Astrocyte (in vitro differentiated cells and primary cell): ENCODE measurements at places on chromosomes 11 and 22. TPM values are rescaled to one million over a fixed set of nuclear protein-coding genes. Genes with fewer than 3 reads are reported as not detected.

DNA sequence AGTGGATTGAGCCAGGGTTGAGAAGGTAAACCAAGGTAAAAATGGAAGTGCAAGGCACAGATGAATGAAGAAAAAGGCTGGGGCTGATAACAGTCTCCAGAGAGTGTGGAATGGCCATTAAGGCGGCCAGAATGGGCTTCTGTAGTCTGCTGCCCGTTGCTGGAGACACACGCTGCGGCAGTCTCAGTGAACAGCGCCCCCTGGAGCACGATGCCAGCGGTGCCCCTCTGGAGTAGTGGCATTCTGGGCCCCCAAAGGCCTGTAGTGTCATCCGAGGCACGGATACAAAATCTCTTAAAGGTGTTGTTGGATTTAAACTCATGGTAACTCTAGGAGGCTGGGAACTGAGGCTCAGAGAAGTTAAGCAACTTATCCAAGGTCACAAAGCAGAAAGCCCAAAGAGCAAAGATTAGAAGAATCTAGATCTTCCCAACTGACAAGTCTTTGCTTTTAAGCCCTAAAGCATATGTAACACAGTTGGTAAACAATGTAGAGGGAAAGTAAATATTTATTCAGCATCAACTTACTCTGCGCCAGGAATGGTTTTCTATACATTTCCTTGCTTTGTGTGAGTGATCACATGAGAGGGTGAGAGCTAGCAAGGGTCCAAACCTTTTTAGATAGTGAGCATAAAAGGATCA is 18.2 kb downstream of the KCNJ1 start:
- H3K27ac ChIP-seq = no peak overlapping the region
- H3K4me3 ChIP-seq = no peak overlapping the region
- H3K4me1 ChIP-seq = no peaks in the 10 kb centered on the region
- H3K27me3 ChIP-seq = peaks cover 6% of the 10 kb centered on the region
- H3K36me3 ChIP-seq = no peaks in the 10 kb centered on the region

DNA sequence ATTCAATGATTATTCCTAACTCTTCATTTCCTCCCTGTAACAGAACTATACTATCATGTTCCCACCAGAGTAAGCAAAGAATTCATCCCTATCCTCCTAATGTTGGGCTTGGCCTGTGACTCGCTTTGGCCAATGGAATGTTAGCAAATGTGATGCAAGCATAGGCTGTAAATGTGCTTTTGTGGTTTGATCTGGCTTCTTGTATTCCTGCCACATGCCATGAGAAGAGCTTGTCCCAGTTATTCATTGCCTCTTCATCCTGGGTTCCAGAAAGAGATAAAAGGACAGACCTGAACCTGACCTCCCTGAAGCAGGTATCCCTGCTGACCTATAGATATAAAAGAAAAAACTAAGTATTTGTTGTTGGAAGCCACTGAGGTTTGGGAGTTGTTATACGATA is 51.0 kb downstream of the SYTL2 start:
- H3K4me3 ChIP-seq = no peak overlapping the region
- no peak overlapping the region for H3K27ac ChIP-seq
- no peaks in the 10 kb centered on the region for H3K36me3 ChIP-seq

DNA sequence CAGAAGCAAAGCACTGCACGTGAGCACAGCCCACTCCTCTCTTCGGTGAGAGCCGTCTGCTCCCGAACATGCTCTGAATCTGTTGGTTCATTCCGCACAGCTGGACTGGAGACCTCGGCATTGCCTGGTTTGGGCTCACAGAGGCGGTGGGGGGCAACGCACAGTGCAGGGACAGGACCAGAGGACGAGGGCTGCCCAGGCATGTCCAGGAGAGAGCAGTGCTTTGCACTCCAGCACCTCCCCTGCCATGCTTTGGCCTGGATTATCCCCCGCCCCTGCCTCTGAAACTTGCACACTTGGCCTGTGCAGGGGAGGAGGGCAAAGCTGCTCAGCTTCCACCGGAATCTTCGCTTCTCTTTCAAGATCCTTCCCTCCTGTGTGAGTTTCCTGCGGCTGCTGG is 536.5 kb downstream of the BRD1 start:
- no peaks in the 10 kb centered on the region for H3K36me3 ChIP-seq
- DNase-seq = no peak
- H3K27ac ChIP-seq = no peak overlapping the region
- H3K27me3 ChIP-seq = no peaks in the 10 kb centered on the region

DNA sequence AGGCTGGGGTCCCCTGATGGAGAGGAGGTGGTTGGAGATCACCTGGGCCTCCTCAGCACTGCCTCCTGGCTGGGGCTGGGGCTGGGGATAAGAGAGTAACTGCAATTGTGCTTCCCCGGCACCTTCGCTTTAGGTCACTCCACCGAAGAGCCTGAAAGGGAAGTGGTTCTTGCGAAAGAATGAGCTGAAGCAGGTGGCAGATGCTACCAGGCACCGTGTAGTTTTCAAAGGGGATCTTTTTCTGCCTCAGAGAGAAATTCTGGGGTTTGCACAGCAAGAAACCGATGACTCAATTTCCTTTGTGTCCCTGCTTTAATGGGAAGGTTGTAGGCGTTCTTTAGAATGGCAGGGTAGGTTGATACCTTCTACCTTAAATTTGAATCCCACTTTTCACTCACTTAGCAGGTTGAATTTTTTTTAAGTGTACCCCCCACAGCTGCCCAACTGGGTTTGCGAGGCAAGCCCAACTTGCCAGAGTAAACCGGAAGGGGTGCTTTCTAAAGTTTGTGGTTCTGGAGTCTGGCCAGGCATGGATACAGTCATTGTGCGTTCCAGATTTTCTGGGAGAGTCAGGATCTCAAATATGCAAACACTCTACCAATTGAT is 5.3 kb downstream of the CD44 start:
- no peaks in the 10 kb centered on the region for H3K27me3 ChIP-seq
- peaks cover 12% of the 10 kb centered on the region for H3K36me3 ChIP-seq
- DNase-seq = peak; percentile 84
- peak overlapping the region; percentile 94 for H3K27ac ChIP-seq

- H3K4me3 ChIP-seq = peak overlapping the region; percentile 76
- peaks cover 4% of the 10 kb centered on the region for H3K36me3 ChIP-seq
- H3K27ac ChIP-seq = peak overlapping the region; percentile 92
- peak; percentile 88 for DNase-seq
- no peaks in the 10 kb centered on the region for H3K27me3 ChIP-seq
- peaks cover 42% of the 10 kb centered on the region for H3K4me1 ChIP-seq
Measured at GRCh38 chr22:38696606-38697424, 3.9 kb downstream of the JOSD1 start.

- peaks cover 5% of the 10 kb centered on the region for H3K27me3 ChIP-seq
- no peaks in the 10 kb centered on the region for H3K36me3 ChIP-seq
- no peaks in the 10 kb centered on the region for H3K4me1 ChIP-seq
- no peak overlapping the region for H3K4me3 ChIP-seq
- H3K27ac ChIP-seq = no peak overlapping the region
Measured at GRCh38 chr11:118126082-118126838, 26.4 kb downstream of the SCN4B start.

- H3K4me1 ChIP-seq = peaks cover 16% of the 10 kb centered on the region
- H3K4me3 ChIP-seq = no peak overlapping the region
- no peak for DNase-seq
- no peak overlapping the region for H3K27ac ChIP-seq
- no peaks in the 10 kb centered on the region for H3K36me3 ChIP-seq
Measured at GRCh38 chr11:76665172-76665571, 5.4 kb downstream of the LRRC32 start.

- H3K27ac ChIP-seq = no peak overlapping the region
- no peaks in the 10 kb centered on the region for H3K27me3 ChIP-seq
- H3K4me3 ChIP-seq = no peak overlapping the region
Measured at GRCh38 chr11:128963744-128964325, 21.2 kb upstream of the TP53AIP1 start.

DNA sequence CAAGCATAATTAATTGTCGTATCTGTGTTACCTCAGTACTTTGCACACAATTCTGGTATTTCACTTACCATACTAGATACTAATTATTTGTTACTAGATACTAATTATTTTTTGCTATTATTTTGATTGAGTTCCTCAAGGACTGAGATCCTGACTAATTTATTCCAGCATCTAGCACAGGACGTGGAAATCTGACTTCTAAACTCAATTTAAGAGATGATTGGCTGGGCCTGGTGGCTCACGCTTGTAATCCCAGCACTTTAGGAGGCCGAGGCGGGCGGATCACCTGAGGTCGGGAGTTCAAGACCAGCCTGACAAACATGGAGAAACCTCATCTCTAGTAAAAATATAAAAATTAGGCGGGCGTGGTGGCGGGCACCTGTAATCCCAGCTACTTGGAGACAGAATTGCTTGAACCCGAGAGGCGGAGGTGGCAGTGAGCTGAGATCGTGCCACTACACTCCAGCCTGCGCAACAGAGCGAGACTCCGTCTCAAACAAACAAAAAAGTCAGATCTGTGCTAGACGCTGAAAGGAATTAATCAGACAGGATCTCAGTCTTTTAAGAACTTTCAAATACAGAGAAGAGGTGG is 527 bp upstream of the MRPL48 start:
- H3K4me3 ChIP-seq = peak overlapping the region; percentile 87
- H3K36me3 ChIP-seq = no peaks in the 10 kb centered on the region
- no peaks in the 10 kb centered on the region for H3K4me1 ChIP-seq

CPT1B gene
- total RNA-seq = 26.0 and 32.7 TPM in 2 replicates

GRCh38 chr11:1573903-1574237 is 1.8 kb upstream of the DUSP8 start:
- DNase-seq = no peak
- H3K27ac ChIP-seq = no peak overlapping the region
- no peak overlapping the region for H3K4me3 ChIP-seq
- no peaks in the 10 kb centered on the region for H3K36me3 ChIP-seq
- H3K4me1 ChIP-seq = no peaks in the 10 kb centered on the region

DNA sequence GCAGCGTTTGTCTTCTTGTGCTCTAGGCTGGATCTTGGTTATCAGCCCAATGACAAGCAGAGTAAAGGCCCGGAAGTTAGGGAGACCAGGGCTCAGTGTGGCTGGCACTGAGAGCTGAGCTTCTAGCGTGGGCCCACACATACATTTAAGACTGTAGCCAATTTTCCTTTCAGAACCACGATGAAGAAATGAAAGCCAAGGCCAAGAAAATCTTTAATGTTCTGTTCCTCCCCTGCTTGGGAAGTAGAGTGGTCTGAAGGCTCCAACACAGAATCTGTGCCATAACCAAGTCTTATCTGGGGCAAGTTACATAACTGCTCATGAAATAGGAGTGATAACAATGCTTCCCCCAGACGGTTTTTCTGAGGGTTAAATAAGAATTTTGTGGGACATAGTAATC is 4.7 kb upstream of the ST3GAL4 start:
- DNase-seq = no peak
- H3K27ac ChIP-seq = no peak overlapping the region
- no peaks in the 10 kb centered on the region for H3K27me3 ChIP-seq
- H3K36me3 ChIP-seq = no peaks in the 10 kb centered on the region
- H3K4me1 ChIP-seq = peaks cover 32% of the 10 kb centered on the region

KCTD14 gene
- total RNA-seq = 1.0 and 1.1 TPM in 2 replicates

CARD18 gene
- total RNA-seq = not detected in 2 replicates

DNA sequence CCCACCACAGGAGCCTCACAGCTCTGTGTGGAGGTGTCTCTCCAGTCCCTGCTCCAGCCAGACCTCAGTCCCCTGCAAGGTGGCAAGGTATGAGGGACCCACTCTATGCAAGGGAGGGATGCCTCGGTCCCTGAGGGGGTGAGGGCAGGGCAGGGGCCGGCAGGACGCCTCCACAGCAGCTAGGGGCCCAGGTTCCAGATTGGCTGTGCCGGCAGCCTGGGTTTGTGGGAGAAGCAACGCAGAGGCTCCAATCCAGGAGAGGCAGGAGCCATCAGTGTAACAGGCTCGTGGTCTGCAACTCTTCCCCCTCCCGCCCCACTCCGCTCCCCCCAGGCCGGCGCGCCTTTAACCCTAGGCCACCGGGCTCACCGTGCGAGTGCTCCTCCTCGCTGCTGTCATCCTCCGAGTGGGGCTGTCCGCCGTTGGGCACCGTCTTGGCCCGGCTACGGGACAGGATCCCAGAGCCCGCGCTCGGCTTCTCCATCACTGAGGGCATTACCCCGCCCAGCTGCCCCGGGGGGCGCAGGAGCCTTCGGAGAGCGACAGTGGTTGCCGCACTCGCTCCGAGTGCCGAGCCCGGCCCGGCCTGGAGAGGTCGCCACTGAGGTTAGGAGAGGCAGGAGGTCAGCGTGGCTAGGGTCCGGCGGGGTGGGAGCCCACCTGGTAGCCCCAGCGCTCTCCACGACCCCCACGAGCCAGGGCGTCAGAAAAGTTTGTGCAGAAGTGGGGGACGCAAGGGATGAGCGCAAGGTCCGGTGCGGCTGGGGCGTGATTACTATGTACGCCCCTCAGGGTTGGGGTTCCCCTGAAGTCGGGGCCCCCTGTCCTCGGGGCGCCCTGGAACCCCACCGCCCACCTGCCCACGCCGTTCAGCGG is 765 bp downstream of the RCOR2 start:
- no peak overlapping the region for H3K27ac ChIP-seq
- H3K36me3 ChIP-seq = no peaks in the 10 kb centered on the region
- no peak for DNase-seq
- H3K4me3 ChIP-seq = peak overlapping the region; percentile 55

DNA sequence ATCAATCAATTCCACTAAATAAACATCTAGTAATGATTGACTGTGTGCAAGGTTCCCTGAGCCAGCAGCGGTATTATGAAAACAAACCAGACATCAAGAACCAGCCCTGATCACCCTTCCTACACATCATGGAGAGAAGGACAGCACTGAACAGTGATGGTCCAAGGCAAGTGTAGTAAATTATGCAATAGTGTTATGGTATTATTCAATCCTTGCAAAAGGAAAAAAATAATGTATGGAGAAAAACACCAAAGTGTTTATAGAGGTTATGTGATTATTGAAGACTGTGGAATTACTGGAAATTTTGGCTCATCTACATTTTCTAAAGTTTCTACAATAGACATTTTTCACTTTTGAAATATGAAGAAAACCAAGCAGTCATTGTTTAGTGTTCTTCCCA is 105.3 kb downstream of the RCN1 start:
- no peak for DNase-seq
- no peaks in the 10 kb centered on the region for H3K36me3 ChIP-seq
- no peak overlapping the region for H3K4me3 ChIP-seq
- no peak overlapping the region for H3K27ac ChIP-seq
- H3K27me3 ChIP-seq = peaks cover 11% of the 10 kb centered on the region

POU2AF1 gene
- not detected in 2 replicates for total RNA-seq

KCNE3 gene
- total RNA-seq = 0.31 and 0.59 TPM in 2 replicates

GRCh38 chr11:11722246-11722645 is 100.4 kb upstream of the GALNT18 start:
- DNase-seq = no peak
- H3K4me3 ChIP-seq = no peak overlapping the region
- H3K36me3 ChIP-seq = no peaks in the 10 kb centered on the region
- no peaks in the 10 kb centered on the region for H3K4me1 ChIP-seq

DNA sequence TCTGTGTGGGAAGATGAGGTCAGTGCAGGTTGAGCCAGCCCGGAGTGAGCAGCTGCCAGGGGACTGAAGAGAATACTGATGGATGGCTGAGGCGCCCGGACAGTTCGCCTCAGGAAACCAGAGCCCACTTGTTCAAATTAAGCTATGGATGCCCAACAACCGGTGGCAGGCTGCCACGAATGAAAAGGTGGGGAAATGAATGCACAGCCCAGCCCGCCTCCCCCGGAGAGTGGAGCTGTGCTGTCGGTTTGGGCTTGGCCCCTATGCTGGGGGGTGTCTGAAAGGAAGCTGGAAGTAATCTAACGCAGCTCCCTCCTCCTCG is 21.9 kb downstream of the HSPA8 start:
- H3K4me3 ChIP-seq = no peak overlapping the region
- H3K4me1 ChIP-seq = peaks cover 3% of the 10 kb centered on the region
- no peak for DNase-seq
- H3K27ac ChIP-seq = no peak overlapping the region
- H3K36me3 ChIP-seq = no peaks in the 10 kb centered on the region

GATD1 gene
- total RNA-seq = 51.9 and 60.0 TPM in 2 replicates

GRCh38 chr11:64492561-64492960 is 98.5 kb upstream of the SLC22A12 start:
- DNase-seq = no peak
- no peaks in the 10 kb centered on the region for H3K36me3 ChIP-seq
- no peak overlapping the region for H3K4me3 ChIP-seq
- peaks cover 23% of the 10 kb centered on the region for H3K27me3 ChIP-seq
- H3K4me1 ChIP-seq = no peaks in the 10 kb centered on the region

C22orf15 gene
- total RNA-seq = 0.38 and 0.39 TPM in 2 replicates
